ENCODE measurements at places on chromosomes 1 and 21. TPM values are rescaled to one million over a fixed set of nuclear protein-coding genes. Genes with fewer than 3 reads are reported as not detected.

TRIM17 gene
- total RNA-seq: 7.8 TPM

HES3 gene
- total RNA-seq: not detected

SPRR2E gene
- total RNA-seq: not detected

CPLANE2 gene
- 11.1 TPM for total RNA-seq

PLEKHN1 gene
- 16.7 TPM for total RNA-seq

COL11A1 gene
- total RNA-seq: 58.3 TPM
